Panc1 (cell line): ENCODE measurements at places on chromosomes 3 and 15. TPM values are rescaled to one million over a fixed set of nuclear protein-coding genes. Genes with fewer than 3 reads are reported as not detected.

The MRAS gene
- 14.2 TPM for total RNA-seq

- H3K4me1 ChIP-seq, result peaks cover 17% of the 10 kb centered on the region
- no peak overlapping the region for H3K27ac ChIP-seq
- H3K27me3 ChIP-seq, result no peaks in the 10 kb centered on the region
- no peak for DNase-seq
Observed at GRCh38 chr3:183826448-183827250, 1.3 kb upstream of the MAP6D1 start.

GRCh38 chr15:55694652-55695150 lies 48.3 kb downstream of the PRTG start:
- H3K27ac ChIP-seq, result no peak overlapping the region; the same call in 1 of the 2 replicates
- DNase-seq, result no peak
- peaks cover 30% of the 10 kb centered on the region for H3K4me1 ChIP-seq
- no peak overlapping the region for H3K4me3 ChIP-seq
- no peaks in the 10 kb centered on the region for H3K36me3 ChIP-seq

DNA sequence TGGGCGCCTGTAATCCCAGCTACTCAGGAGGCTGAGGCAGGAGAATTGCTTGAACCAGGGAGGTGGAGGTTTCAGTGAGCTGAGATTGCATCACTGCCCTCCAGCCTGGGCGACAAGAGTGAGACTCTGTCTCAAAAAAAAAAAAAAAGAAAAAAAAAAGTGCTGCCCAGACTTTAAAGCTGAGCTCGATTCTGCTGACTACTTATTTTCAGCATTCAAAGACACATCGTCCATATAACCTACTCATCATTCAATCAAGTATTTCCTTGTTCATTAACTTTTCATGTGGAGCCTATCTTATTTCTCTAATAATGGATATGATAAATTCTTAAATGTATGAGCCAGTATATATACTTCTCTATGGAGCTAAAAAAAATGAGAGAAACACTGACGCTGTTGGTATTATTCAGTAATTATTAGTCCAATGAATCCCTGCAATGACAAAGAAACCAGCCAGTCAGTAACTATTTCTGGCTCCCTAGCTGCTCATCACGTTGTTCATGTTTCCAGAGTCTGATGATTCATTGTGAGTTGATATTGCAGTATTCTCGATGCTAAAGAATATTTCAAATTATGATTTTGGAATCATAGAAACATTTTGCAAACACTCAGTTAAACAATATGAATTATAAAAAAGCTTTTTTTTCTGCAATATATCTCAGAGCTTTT lies 111.9 kb downstream of the RAP2B start:
- no peak overlapping the region for H3K4me3 ChIP-seq
- no peaks in the 10 kb centered on the region for H3K27me3 ChIP-seq
- DNase-seq, result no peak
- no peaks in the 10 kb centered on the region for H3K4me1 ChIP-seq

The CAMK1 gene
- total RNA-seq, result 9.7 TPM

GRCh38 chr3:138263104-138263503 lies 66.5 kb downstream of the NME9 start:
- H3K27ac ChIP-seq, result no peak overlapping the region
- no peaks in the 10 kb centered on the region; the same call in 1 of the 2 replicates for H3K36me3 ChIP-seq
- H3K4me1 ChIP-seq, result no peaks in the 10 kb centered on the region
- DNase-seq, result no peak
- H3K4me3 ChIP-seq, result no peak overlapping the region
- H3K27me3 ChIP-seq, result no peaks in the 10 kb centered on the region

DNA sequence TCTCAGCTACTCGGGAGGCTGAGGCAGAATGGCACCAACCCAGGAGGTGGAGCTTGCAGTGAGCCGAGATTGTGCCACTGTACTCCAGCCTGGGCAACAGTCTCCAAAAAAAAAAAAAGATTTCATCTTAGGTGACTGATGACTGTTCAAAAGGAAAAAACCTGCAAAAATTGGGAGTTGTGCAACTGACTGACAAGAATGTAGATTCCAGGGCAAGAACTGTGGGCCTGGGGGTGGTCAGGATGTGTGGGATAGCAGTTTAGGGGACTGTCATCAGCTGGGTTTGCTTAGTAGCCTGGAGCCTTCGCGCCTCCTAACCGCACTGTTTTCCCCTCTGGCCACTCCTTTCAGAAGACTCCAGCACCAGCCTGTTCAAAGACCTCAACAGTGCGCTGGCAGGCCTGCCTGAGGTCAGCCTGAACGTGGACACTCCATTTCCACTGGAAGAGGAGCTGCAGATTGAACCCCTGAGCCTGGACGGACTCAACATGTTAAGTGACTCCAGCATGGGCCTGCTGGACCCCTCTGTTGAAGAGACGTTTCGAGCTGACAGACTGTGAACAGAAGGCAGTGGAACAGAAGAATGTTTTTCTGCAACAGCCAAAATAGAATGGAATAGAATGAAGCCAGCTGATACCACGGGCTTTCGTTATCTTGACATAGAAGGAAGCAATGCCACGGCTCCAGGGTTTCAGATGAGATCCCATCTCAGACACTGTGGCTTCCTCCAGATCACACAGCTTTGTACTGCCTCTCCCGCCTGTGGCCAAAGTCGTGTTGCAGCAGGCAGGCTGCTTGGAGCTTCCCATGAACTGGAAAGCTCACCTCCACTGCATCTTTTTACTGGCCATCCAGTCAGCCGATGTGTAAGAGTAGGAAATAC lies 75.3 kb upstream of the BLM start:
- H3K4me1 ChIP-seq, result no peaks in the 10 kb centered on the region
- H3K27ac ChIP-seq, result no peak overlapping the region
- H3K4me3 ChIP-seq, result no peak overlapping the region
- no peaks in the 10 kb centered on the region; the same call in 1 of the 2 replicates for H3K36me3 ChIP-seq
- no peak for DNase-seq
- H3K27me3 ChIP-seq, result no peaks in the 10 kb centered on the region

DNA sequence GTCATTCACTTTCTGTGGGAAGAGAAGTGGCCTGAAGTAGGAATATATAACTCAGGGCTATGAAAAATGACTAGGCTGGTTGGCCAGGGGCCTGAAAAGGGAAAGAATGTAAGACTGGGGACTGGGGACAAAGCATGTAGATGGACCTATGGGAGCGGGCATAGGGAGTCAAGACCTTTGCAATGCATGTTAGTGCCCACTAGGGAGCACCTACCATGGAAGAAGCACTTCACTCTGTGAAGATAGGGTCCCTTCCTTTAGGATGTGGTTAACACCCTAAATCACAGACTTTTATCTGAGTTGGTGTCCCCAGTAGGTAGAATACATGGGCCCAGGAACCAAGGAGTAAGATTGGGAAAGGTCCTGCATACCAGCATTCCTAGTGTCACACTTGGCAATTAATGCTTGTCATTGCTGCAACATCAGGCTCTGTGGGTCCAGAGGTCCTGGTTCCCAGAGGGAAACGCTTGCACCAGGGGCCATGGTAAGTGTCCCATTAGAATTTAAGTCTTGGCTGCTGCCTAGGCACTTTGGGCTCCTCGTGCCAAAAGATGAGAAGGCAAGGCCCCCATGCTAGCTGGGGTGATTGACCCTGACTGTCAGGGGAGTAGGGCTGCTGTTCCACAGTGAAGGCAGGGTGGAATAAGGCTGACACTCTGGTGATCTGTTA lies 79.6 kb downstream of the CRYGS start:
- H3K27ac ChIP-seq, result no peak overlapping the region
- no peak overlapping the region for H3K4me3 ChIP-seq
- no peaks in the 10 kb centered on the region for H3K4me1 ChIP-seq
- no peak for DNase-seq
- H3K27me3 ChIP-seq, result peaks cover 27% of the 10 kb centered on the region

DNA sequence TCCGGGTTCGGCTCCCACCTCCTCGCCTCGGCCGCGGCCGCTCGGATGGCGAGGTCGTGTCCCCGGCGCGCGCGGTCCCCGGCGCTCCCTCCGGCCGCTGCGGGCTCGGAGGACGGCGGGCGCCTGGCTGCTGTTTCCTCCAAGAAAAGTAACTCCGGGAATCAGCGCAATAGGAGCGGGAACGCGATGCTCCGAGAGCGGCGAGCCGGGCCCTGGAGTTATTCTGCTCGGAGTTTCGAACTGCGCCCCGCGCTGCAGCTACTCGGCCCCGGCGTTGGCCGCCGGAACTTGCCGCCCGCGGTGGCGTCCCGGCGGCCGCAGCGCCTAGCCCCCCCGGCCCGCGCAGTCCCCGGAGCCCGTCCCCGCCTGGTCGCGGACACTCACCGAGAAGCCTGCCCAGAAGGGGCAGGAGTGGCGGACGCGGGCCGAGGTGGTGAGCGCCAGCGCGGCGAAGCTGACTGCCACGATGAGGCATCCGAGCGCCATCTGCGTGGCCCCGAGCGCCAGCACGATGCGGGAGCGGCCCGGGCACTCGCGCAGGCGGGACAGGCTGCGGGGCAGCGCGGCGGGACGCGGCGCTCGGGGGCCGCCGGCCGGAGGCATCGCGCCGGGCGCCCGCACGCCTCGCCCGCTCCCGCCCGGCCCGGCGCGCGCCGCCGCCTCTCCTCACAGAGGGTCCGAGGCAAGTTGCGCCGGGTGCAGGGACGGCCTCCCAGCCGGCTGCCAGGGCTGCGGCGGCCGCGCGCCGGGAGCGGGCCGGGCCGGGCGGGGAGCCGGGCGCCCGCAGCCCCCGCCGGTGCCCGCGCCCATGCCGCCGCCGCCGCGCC lies 251.9 kb downstream of the TJP1 start:
- DNase-seq, result no peak
- H3K4me1 ChIP-seq, result peaks cover 8% of the 10 kb centered on the region
- no peak overlapping the region for H3K27ac ChIP-seq
- H3K4me3 ChIP-seq, result 0 out of 2 replicates have a peak overlapping the region, but pooled peaks have one; percentile 11
- H3K36me3 ChIP-seq, result no peaks in the 10 kb centered on the region; the same call in 1 of the 2 replicates

The SATB1 gene
- 0.31 TPM for total RNA-seq

The RCCD1 gene
- 23.6 TPM for total RNA-seq

- peak overlapping the region; percentile 62 for H3K4me3 ChIP-seq
- H3K27me3 ChIP-seq, result no peaks in the 10 kb centered on the region
- no peak for DNase-seq
- H3K36me3 ChIP-seq, result peaks cover 7% of the 10 kb centered on the region; the same call in 1 of the 2 replicates
- H3K27ac ChIP-seq, result peak overlapping the region; percentile 69
Observed at GRCh38 chr3:52769786-52770455, 819 bp downstream of the NEK4 start.

The IL20RB gene
- 1.7 TPM for total RNA-seq

The AGTR1 gene
- total RNA-seq, result 0.28 TPM

The FOXB1 gene
- 0.64 TPM for total RNA-seq

GRCh38 chr3:184004476-184004875 lies 13.2 kb downstream of the ABCC5 start:
- H3K4me1 ChIP-seq, result peaks cover 11% of the 10 kb centered on the region
- H3K27ac ChIP-seq, result no peak overlapping the region
- H3K4me3 ChIP-seq, result no peak overlapping the region
- no peak for DNase-seq
- H3K36me3 ChIP-seq, result no peaks in the 10 kb centered on the region
- H3K27me3 ChIP-seq, result no peaks in the 10 kb centered on the region

- H3K4me1 ChIP-seq, result peaks cover 11% of the 10 kb centered on the region; the same call in 1 of the 2 replicates
- H3K4me3 ChIP-seq, result no peak overlapping the region
- H3K36me3 ChIP-seq, result no peaks in the 10 kb centered on the region
- no peak overlapping the region for H3K27ac ChIP-seq
Observed at GRCh38 chr3:128498901-128499530, 6.0 kb upstream of the GATA2 start.

DNA sequence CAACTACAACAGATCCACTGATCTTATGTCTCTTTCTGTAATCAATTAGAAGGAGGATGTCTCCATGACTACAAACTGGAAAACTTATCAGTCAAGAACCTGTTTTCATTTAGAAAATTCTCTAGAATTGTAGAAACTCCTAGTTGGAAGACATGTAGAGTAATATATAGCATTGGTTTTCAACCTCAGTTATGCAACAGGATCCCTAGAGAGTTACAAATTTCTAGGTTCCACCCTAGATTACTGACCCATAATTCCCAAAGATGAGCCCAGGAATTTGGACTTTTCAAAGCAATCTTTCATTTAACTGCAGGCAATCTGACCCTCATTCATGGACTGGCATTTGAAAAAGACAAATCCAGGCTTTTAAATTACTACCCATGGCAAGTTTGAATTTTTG lies 116.9 kb upstream of the RAP2B start:
- H3K36me3 ChIP-seq, result no peaks in the 10 kb centered on the region
- no peak for DNase-seq
- no peak overlapping the region for H3K27ac ChIP-seq
- H3K27me3 ChIP-seq, result no peaks in the 10 kb centered on the region
- H3K4me3 ChIP-seq, result no peak overlapping the region
- H3K4me1 ChIP-seq, result 0 out of 2 replicates have a peak, but pooled peaks cover 4% of the 10 kb centered on the region

- no peaks in the 10 kb centered on the region for H3K4me1 ChIP-seq
- H3K27me3 ChIP-seq, result no peaks in the 10 kb centered on the region
- no peak overlapping the region for H3K27ac ChIP-seq
- DNase-seq, result no peak
Observed at GRCh38 chr15:95712785-95713184, 617.7 kb upstream of the NR2F2 start.

The SLC12A8 gene
- 7.0 TPM for total RNA-seq

DNA sequence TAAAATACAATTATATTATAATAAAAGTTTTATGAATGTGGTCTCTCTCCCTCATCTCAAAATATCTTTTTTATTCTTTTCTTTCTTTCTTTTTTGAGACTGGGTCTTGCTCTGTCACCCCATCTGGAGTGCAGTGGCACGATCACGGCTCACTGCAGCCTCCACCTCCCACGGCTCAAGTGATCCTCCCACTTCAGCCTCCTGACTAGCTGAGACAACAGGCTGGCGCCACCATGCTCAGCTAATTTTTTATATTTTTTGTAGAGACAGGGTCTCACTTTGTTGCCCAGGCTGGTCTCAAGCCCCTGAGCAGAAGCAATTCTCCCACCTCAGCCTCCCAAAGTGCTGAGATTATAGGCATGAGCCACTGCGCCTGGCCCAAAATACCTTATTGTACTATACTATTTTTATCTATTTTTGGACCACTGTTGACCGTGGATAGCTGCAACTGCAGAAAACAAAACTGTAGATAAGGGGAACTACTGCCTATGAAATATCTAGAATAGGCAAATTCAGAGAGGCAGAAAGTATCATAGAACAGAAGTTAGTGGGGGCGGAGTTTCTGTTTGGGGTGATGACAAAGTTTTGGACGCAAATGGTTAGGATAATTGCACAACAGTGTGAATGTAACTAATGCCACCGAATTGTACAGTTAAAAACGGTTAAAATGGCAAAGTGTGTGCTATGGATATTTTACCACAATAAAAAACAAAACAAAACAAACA lies 66.6 kb downstream of the SLC12A8 start:
- no peak for DNase-seq
- H3K4me1 ChIP-seq, result peaks cover 9% of the 10 kb centered on the region
- no peaks in the 10 kb centered on the region for H3K27me3 ChIP-seq

The DTX3L gene
- 32.3 TPM for total RNA-seq

DNA sequence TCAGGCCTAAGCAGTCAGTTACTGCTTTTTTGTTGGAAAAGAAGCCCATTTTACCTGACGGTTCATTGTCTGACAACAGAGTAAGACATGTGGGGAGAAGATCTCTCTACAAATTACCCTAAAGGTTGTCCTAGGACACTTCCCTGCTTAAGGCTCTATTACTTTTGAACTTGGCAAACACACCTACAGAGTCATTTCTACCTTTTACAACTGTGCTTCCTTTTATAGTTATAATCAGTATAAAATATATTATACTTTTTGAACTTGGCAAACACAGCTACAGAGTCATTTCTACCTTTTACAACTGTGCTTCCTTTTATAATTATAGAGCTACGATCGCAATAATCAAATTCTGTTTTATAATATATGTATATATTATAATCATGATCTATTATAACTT lies 215.0 kb downstream of the TPRG1 start:
- no peak overlapping the region for H3K4me3 ChIP-seq
- no peak for DNase-seq
- no peaks in the 10 kb centered on the region for H3K4me1 ChIP-seq
- no peak overlapping the region for H3K27ac ChIP-seq
- no peaks in the 10 kb centered on the region for H3K27me3 ChIP-seq

The SLC22A13 gene
- total RNA-seq, result 0.33 TPM
